ENCODE measurements at places on chromosomes 1 and 21.

DNA sequence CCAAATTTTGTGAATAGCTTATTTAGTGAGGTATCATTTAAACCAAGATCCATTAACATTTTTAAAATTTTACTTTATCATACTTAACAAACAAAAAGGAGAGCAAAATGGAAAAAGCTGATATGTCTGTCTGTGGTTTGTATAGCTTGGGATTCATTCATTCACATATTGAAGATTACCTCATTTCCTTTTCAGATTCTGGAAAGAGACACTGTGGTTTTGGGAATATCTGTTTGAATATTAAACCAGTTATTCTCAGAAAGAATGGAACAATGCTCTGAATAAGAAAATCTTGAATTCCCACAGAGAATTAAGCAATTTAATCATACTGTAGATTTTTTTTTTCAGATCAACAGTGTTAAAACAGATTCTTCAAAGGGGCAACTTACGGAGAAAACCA, 93.8 kb upstream of the PRDX6 start:
- DNase-seq = no peak

GRCh38 chr1:204313675-204314074, 46.1 kb downstream of the PLEKHA6 start:
- DNase-seq = peak; percentile 42

DNA sequence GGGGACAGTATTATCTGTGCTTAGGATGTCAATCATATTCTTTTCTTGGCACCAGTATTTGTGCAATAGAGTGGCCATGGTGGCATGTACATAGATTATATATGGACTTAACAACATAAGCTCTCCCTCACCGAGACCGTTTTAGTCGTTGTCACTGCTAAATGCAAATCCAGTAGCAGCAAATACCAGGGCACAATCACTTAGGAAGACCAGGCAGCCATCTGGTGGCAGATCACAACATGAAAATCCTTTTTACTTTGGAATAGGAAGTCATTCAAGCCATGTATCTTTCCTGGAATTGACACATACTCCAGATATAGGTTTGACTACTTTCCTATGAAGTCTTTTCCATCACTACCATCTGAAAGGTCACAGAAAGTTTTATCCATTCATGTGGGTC, 53.2 kb upstream of the C1orf87 start:
- DNase-seq = no peak

DNA sequence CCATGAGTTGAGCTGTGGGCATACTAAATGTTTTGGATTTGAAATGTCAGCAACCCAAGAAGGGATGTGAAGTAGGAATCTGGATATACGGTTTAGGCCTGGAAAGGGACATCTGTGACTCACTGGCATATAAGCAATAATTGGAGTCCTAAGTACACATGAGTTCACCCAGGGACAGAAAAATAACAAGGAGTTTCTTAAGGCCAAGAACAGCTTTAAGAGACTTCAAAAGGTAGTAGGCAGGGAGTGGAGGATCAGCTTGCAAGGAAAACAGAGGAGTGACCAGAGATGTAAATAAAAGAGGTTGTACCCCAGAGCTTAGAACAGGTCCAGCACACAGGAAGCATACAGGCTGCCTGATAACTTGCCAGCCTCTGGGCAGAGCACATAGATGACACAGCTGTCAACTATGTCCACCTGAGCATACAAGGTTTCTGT, 28.1 kb downstream of the TMEM50B start:
- DNase-seq = no peak

DNA sequence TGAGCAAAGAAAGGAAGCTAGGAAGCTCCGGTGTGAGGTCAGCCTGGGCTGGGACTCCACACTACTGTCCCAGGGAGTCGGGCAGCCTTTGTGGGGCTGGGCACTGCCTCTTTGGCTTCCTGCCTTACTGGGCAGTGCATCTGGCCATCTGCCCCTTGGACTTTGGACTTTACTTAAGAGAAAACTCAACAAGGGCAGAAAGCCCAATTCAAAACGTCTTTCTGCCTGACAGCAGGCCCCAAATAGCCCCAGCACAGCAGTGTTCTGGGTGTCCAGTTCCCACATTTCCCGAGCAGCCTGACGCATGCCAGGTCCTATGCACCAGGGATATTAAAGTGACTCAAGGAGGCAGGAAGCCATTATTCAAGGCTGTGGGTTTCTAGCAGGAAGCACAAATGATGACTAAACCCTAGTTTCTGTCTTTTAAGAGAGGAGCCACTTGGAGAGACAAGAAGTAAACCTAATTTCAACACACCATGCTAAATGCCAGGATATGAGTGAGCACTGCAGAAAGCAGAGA, 37.9 kb upstream of the EDEM3 start:
- DNase-seq = no peak

GRCh38 chr1:55127827-55128343, 87.3 kb downstream of the USP24 start:
- DNase-seq = no peak

- no peak for DNase-seq
Measured at GRCh38 chr1:117537291-117537920, 68.4 kb upstream of the TENT5C start.

DNA sequence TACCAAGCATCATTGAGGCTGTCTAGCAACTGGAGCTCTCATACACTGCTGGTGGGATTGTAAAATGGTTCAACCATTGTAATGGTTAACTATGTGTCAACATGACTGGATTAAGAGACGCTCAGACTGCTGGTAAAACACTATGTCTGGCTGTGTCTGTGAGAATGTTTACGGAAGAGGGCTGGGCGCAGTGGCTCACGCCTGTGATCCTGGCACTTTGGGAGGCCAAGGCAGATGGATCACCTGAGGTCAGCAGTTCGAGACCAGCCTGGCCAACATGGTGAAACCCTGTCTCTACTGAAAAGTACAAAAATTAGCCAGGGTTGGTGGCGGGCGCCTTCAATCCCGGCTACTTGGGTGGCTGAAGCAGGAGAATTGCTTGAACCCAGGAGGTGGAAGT, 4.8 kb upstream of the FCRLA start:
- DNase-seq = no peak

DNA sequence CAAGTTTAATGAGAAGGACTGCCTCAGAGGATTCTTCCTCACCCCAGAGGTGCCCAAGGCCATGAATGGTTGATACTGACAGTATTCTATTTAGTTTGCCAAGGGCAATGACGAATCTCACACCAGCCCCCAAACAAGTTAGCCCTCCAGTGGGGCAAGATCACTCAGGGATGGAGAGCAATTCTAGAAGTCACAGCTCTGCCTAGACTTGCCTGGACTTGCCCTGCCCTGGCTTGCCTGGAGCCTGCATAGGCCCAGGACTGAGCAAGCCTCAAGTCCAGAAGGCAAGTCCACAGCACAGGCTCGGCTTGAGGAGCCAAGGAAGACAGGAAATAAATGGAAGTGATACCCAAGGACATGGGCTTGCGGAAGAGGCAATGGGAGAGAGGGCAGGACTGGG, 39.5 kb upstream of the RGS16 start:
- DNase-seq = no peak

- no peak for DNase-seq
Measured at GRCh38 chr1:35220976-35221375, 28.0 kb upstream of the SFPQ start.

DNA sequence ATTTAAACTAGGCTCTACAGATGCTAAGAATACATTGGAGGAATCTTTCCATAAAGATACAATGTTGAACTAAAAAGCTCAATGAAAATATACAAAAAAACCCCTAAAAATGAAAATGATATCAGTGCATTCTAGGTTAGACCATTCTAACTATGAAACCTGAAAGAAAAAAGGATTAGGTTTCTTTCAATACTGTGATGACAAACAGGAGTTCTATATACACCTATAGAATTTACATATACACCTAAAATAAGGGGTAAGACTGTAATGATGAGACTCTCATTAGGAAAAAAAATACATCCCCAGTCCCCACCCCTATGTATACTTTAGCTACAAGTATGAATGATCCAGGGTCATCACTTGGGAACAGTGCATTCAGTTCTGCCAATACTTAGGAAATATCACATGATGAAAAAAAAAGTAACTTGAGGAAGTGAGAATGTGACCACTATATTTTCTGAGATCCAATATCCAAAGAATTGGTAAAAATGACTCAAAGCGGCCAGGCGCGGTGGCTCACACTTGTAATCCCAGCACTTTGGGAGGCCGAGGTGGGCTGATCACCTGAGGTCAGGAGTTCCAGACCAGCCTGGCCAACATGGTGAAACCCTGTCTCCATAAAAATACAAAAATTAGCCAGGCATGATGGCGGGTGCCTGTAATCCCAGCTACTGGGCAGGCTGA, 26.3 kb downstream of the SELENOF start:
- no peak for DNase-seq

DNA sequence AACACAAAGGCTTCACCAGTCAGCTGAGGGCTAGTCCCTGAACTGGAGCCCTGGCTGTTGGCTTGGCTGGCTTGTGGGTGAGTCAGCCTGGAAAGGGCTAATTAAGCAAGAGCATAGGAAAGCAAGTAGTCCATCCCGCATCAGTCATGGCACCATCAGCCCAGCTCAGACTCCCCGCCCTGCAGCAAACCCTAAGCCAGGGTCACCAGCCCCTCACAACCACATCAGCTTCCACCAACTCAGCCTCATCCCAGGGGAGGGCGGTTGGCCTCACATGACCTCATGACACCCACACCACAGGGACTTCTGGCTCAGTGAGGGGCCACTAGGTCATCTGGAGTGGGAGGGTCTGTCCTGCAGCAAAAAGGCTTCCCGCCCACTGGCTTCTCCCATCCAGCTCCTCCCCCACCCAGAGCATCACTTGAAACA, 7.0 kb upstream of the SPATC1L start:
- DNase-seq = no peak

Data from NCI-H2081 treated with DMSO at 0.1 percent for 48 hours (cell line).